Stomach (tissue), 19 donors: ENCODE measurements at places on chromosomes 1 and 21. TPM values are rescaled to one million over a fixed set of nuclear protein-coding genes. Genes with fewer than 3 reads are reported as not detected.

DNA sequence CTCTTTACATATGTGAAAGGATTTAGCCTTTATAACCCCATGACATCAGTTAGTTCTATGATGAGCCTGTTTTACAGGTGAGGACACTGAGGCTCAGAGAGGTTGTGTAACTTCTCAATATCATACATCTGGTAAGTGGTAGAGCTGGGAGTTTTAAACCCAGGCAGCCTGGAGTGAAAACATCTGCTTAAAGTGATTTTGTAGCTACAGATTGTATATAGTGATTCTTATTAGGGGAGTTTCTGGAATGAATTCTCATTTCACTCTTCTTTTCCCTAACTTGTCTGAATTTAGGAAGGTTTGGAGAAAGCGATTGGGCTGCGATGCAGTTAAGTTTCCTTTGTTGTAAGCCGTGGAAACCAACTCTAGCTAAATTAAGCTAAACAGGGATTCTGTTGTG is 175.6 kb downstream of the CAMTA1 start:
- H3K4me3 ChIP-seq, result no peak overlapping the region
- H3K36me3 ChIP-seq, result no peaks in the 10 kb centered on the region
- H3K27ac ChIP-seq, result no peak overlapping the region
- DNase-seq, result peak; percentile 33
- peaks cover 76% of the 10 kb centered on the region for H3K27me3 ChIP-seq
- H3K4me1 ChIP-seq, result peaks cover 4% of the 10 kb centered on the region

Gene OR2G3
- total RNA-seq, result not detected

DNA sequence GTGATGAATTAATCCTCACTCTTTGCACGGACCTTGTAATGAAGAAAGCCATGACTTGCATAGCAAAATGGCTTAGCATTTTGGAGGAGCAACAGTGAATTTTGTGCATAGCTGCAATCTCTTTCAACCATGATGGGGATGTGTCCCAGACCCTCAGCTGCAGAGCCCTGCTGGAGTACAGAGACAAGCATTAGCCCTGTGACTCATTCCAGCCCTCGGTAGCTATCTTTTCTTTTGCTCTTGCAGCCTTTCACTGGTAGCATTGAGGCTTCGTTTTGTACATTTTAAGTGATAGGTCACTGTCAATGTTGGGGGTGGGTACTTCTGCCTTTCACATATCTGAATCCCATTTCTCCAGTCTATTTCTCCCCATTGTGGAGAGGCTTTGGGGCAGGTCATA is 58.4 kb downstream of the SLC35F3 start:
- no peak for DNase-seq
- H3K27me3 ChIP-seq, result no peaks in the 10 kb centered on the region
- no peak overlapping the region for H3K27ac ChIP-seq
- no peaks in the 10 kb centered on the region for H3K36me3 ChIP-seq
- no peak overlapping the region for H3K4me3 ChIP-seq

Gene HTR1D
- total RNA-seq, result not detected

- H3K27me3 ChIP-seq, result no peaks in the 10 kb centered on the region
- H3K27ac ChIP-seq, result peak overlapping the region; percentile 8
- H3K4me3 ChIP-seq, result no peak overlapping the region
- H3K4me1 ChIP-seq, result peaks cover 21% of the 10 kb centered on the region
Observed at GRCh38 chr1:26986658-26987057, 6.8 kb upstream of the TRNP1 start.

GRCh38 chr1:216051071-216051470 is 372.2 kb downstream of the USH2A start:
- H3K27ac ChIP-seq, result no peak overlapping the region
- no peaks in the 10 kb centered on the region for H3K27me3 ChIP-seq
- no peaks in the 10 kb centered on the region for H3K4me1 ChIP-seq

- no peak for DNase-seq
- no peaks in the 10 kb centered on the region for H3K4me1 ChIP-seq
- H3K27ac ChIP-seq, result no peak overlapping the region
- no peak overlapping the region for H3K4me3 ChIP-seq
- no peaks in the 10 kb centered on the region for H3K27me3 ChIP-seq
Observed at GRCh38 chr1:243416495-243416894, 160.7 kb downstream of the SDCCAG8 start.

GRCh38 chr1:8028571-8028910 is 2.4 kb upstream of the ERRFI1 start:
- H3K4me1 ChIP-seq, result peaks cover 23% of the 10 kb centered on the region
